8988T (cell line): ENCODE measurements at places on chromosomes 1 and 21.
A peak's percentile ranks its signal among the peaks of the same experiment; 100 is the strongest.

DNA sequence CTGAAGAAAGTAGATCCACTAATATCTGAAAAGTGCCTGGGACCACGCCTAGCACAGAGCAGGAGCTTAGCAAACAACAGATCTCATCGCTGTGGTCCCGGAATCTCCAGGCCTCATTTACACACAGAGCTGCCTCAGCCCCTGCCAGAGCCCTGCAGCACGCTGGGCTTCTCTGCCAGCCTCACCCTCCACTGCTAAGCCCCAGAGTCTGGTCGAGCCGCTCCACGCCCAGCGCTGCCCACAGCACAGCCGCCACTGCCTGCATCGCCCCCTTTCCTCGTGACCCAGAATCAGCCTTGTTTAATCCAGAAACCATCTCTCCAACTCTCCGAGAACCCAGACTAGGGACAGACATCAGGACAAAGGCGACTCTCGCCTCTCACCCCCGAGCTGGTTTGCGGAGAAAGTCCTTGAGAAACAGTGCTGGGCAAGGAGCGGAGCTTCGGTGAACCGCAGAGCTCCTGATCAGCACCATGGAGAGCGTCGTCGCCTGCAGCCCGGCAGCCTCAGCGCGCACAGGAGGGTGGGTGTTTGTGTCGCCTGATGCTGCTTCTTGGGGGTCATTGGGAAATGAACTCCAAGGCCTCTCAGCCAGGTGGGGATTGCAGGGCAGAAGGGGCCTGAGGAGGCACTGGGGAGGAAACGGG, 145.1 kb downstream of the NPHP4 start:
- DNase-seq: no peak

- no peak for DNase-seq
Observed at GRCh38 chr1:92310185-92310597, 11.3 kb downstream of the RPAP2 start.

GRCh38 chr1:8089535-8090228, 63.6 kb upstream of the ERRFI1 start:
- no peak for DNase-seq

- DNase-seq: no peak
Observed at GRCh38 chr1:194342484-194343262, 1156.3 kb upstream of the B3GALT2 start.

GRCh38 chr1:215282557-215282956, 200.0 kb downstream of the KCNK2 start:
- DNase-seq: no peak

GRCh38 chr1:66274634-66275033, 259.3 kb upstream of the SGIP1 start:
- DNase-seq: no peak

DNA sequence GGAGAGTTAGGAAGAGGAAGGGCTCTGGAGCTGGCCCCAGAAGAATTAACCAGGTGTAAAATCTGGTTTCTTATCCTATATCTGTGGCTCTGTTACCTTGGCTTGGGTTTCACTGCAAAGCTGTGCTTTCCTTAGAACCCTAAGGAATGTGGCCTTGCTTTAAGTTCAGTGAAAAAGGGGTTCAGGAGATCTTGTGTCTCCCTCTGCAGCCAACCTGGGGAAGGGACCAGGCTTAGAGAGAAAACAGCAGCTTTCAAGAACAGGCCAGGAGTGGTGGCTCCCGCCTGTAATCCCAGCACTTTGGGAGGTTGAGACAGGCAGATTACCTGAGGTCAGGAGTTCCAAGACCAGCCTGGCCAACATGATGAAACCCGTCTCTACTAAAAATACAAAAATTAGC, 16.1 kb upstream of the MYCL start:
- DNase-seq: no peak

- peak; percentile 34 for DNase-seq
Observed at GRCh38 chr1:116910379-116911187, 867 bp downstream of the PTGFRN start.

GRCh38 chr1:53860967-53861411, 22.9 kb upstream of the NDC1 start:
- DNase-seq: peak; percentile 24

DNA sequence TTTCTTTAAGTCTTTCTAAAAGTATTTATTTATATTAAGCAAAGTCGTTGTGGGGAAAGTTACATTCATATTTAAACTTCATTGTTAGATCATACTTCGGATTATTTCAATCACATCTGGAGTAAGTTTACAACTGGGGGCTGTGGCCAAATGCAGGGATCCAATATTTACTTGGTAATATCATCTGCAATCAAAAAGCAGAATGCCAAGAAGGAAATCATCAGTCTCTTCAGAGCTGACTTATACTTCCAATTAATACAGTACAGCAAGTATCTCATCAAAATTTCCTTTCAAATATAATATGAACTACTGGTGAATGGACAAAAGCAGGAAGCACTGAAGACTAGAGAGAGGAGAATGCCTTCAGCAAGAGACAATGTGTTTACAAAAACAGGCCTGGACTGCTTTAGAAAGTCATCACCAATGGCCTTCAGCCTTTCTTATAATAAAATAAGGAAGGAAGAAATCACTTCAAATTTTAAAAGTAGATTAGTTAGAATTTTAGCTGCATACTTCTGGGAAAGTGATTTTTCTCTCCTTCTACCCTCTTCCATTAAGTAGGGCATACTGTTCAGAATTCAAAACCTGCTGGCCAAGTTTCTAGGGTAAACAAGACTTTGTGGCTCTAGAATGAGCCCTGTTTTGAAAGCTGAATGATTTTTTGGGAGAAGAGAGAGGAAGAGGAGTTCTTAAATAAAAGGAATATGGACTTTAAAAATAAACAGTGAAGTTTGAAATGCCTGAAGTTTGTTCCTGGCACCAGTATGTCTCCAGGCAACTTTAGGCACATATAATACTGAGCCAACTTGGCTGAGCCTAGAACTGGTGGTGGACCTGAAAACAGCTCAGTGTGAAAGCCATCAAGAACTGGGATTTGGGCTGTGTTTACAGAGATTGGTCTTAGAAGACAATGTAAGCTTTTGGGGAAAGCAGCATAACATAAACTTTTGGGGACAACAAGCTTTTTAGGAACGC, 22.2 kb upstream of the MYOC start:
- no peak for DNase-seq

DNA sequence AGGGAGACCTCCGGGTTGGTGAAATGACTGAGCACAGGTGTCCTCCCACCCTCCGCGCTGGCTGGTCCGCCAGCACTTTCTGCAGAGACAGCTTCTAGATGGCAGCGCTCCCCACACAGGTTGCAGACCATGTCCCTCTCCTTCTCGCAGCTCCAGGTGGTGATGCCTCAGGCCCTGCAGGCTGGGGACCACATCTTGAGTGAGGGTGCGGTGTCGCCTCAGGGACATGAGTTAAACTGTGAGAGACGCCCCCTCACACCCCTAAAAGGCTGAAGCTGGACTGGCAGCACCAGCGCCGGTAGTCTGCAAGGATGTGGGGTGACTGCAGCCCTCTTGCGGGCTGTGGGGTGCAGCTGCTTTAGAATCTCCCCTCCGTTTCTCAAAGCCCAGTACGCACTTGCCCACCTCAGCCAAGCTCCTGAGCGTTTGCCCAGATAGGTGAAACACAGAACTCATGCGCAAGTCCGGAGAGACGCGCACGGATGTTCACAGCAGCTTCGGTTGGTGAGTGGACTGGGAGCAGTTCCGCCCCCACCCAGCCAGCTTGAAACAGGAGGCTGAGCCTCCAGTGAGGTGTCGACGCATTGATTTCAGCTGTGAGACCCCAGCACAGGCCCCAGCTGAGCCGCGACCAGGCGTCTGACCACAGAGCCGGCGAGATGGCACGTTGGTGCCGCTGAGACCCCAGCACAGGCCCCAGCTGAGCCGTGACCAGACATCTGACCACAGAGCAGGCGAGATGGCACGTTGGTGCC, 28.6 kb downstream of the COL6A1 start:
- DNase-seq: no peak

- no peak for DNase-seq
Observed at GRCh38 chr1:155301342-155301841, at the start of gene PKLR. PKLR (minus strand) TSS chr1:155301438; CDS start chr1:155301395, 43 bp downstream.

DNA sequence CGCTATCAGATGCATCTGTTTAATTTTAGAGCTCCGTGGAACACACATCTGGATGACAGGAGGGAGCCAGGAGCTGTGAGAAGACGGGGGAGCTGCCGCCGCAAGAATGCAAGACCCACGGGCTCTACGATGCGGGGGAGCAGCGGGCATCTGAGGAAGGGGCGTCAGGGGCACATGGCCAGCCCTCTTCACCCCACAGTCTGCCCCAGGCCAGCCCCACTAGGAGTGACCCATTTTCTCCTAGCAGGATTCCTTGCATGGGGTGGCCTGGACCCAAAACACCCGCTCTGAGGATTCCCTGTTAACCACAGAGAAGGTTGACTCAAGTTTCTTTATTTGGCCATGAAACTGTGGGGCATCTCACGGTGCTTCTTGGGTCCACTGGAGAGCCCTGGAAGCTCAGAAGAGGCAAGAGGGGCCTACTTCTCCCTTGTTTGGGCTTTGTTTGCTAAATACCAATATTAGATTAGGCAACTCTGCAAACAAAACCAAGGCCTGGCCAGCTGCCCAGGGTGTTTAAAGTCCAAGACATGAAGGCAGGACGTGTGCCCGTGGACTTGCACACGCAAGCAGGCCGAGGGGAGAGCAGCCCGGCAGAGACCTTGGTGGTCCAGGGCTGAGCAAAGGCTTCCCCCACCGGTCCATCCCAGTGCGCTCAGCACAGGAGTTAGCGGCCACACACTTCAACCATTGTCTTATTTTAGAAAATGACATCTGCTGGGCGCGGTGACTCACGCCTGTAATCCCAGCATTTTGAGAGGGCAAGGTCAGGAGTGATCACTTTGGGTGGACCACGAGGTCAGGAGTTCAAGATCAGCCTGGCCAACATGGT, 89.8 kb downstream of the DHRS3 start:
- DNase-seq: no peak

DNA sequence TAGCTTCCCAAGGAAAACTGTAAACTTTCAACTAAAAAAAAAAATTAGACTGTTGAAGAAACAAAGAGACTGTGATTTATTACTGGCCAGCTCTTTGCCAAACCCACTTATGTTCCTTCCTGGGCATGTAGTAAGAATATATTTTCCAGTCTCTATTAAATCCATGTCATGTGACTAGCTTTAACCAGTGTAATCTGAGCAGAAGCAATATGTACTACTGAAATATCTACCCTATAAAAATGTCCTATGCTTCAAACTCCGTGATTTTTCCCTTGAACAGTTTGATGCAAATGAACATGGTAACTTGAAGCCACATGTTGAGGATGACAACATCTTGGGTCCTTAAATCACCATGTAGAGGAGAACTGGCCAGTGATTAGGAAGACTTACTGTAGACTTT, 144.5 kb downstream of the NTMT2 start:
- no peak for DNase-seq

DNA sequence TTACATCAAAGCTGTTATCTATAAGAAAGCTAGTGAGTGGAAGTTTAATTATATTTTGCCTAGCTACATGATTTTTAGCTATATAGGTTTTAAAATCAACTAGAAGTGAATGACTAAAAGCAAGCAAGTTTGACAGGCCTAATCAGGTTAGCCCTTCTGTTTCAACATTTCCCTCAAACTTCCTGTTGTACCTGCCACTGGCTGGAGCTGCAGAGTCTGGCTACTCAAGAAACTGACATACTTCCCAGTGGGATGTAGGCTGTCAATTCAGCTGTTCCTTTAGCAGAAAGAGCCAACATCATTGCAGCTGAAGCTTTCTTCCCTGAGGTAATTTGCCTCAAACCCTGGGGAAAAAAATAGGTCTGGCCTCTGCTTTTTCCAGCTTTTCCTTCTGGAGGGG, 87.1 kb upstream of the TNR start:
- no peak for DNase-seq

DNA sequence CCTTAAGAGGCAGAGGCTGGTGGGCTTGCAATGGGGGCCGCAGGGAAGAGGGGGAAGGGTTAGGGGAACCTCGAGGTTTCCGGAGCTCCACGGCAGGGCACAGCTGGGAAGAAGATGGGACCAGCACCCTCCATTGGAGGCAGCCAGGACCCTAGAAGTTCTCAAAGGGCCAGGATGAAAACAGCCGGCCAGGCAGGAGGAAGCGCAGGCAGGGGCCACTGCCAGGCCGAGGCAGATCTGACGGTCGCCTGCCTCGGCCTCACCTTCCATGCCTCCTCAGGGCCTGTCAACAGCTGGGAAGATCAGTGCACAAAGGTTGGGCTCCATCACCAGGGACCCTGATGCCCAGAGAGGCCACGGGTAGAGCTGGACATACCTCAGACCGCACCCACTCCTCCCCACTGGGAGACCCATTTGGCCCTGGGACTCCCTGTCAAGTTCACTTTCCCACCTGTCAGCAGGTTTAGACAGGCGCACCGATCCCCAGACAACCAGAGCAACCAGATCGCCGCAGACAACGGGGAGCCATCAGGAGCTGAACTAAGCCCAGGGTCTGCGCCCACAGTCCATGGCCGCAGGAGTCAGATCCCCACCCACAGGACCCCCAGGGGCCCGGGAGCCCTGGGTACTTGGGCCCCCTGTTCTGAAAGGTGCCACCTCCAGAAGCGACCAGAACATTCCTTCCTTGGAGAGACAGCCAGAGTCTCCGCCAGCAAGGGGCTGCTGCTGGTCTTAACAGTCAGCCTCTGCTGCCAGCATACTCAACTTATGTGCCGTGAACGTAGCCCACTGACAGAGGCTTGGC, 2.2 kb downstream of the SLC19A1 start:
- DNase-seq: no peak

DNA sequence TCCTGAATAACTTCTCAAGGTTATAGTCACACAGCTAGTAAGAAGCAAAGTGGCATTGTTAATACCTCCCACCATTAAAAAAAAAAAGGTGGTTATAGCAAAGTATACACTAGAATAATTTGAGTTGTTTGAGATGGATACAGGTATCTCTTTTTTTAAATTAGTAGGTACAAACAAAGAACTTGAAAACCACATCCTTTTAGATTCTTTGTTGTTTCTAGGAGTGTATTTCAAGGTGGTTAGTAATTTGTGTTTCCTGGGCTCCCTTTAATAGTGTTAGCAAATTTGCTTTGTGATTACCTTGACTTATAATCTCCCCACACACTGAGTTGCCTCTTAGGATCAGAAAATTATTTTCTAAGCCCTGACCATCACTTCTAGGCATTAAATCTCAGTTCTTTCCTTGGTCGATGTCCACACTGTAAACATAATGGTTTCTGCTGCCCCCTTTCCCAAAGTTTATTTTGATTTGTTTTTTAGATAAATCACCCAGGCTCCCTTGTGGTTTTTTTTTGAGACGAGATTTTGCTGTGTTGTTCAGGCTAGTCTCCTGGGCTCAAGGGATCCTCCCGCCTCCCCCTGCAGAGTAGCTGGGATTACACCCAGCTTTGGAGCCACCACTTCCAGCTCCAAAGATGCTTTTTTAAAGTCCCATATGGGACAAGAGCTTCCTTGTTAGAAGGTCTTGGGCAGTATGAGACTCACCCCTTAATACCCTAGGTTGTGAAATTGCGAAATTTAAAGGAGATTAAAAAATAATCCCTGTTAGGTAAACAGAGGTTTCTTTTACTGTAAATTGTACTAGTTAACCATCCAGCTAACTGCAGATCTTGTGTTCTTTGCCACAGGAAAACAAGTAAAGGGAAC, 6.2 kb downstream of the AKIRIN1 start:
- DNase-seq: no peak

GRCh38 chr1:104295511-104295910, 545.8 kb downstream of the AMY1C start:
- DNase-seq: no peak
